ENCODE measurements at places on chromosomes 6 and 20.

DNA sequence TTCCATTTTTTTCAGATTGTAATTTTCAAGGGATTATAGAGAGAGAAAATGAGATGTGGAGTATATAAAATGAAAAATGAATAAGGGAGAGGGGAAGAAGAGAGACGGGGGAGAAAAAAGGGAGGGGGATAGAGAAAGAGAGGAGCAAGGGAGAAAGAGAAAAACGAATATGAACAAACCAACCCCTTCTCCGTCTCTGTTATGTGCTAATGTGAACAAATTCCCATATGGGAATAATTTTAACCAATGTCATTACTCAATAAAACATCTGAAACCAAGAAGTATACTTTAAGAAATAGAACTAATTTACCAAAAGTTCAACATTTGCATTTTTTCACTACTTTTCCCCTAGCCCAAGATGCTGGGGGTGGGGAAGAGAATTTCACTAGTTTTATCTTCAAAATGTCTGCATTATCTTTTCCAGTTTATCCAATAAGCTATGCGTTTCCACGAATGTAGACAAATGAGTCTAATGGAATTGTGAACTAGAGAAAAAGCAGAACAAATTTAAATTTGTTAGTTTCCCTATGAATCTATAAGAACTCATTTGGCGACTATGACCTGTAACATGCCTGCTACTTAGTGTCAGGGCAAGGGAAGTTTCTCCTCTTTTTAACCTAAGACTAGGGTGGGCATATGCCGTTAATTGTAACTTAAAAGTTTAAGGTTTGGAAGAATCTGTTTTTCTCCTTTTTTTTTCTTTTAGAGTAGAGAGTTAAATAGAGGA, 286.3 kb downstream of the BTBD9 start:
- DNase-seq, result no peak

- no peak for DNase-seq
Observed at GRCh38 chr6:93721386-93722048, 302.2 kb upstream of the EPHA7 start.

DNA sequence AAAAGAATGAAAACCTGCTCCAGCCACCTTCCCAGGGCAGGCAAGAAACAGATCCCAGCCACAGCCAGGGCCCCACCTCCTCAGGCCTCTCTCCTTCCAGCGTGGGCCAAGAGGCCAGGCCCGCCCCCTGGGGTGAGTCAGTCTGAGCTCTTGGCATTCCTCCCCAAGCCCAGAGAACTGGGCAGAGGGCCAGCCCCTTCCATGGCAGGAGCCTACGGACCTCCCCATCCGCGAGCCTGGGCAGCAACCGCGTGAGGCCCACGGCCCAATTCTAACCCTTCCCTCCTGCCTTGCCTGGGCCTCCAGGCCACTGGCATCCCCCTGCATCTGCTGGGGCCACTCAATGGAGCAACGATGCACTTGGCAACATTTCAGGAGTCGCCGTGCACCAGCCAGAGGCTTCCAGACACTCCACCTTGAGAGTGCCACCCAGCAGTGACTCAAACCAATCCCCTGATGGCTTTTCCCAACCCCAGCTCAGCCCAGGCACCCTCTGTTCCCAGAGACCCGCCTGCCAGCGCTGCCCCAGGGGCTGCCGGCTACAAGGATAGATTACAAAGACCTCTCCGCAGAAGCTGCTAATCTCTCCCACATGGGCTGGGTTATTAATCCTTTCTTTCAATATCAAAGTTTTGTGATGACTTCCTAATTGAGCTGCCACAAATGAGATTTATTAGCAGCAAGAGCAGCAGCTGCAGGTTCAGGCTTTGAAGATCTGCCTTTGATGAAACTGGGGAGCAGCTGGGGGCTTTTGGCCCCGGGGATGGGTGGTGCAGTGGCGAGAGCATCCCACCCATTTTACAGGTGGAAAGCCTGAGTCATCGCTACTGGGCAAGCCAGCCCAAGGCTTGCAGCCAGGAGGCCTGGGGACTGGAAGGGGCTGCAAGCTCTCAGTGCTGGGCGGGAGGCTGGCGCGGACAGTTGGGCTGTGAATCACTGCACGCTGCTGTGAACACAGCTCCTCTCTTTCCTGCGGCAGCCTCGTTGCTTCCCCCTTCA, 85.7 kb downstream of the NFATC2 start:
- DNase-seq, result no peak

DNA sequence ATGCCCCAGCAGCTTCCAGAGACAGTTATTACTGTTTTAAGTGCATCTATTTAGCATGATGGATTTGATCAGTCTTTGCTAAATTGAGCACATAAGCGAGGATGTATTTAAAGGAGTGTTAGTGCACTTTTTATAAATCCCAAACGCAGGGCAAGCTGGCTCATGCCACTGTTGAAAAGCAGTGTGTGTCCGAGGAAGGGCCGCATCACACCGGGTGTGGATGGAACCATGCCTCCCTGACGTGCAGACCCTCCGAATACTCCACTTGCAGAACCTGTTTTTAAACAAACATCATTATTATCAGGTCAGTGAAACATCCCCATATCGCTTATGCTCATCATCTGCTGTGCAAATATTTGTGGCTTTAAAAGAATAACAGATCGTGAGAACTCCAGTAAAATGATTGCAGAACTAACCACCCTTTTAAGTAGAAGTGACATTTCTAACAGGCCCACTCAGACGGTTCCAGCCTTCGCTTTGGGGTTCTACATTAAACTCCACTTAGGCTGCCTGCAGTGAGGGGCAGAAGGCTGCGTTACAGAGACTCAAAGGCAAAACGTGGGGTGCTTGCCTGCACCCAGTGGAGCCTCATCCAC, 190.1 kb downstream of the CDH4 start:
- no peak for DNase-seq

DNA sequence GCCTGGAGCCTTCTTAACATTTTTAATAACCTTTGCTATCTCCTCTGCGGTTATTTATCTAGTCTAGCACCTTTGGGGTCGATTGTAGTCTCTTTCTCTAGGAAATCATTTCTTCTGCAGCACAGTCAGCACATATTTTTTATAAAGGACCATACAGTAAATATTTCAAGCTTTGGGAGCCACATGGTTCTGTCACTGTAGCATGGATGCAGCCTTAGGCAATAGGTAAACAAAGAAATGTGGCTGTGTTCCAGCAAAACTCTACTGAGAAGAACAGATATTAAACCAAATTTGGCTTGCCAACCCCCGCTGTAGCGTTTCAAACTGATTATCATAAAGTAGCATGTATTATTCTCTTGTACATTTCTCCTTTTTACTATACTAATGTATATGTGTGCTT, 95.7 kb downstream of the SLC23A2 start:
- no peak for DNase-seq
